ENCODE measurements at places on chromosomes 5 and 9.
A peak's percentile ranks its signal among the peaks of the same experiment; 100 is the strongest.

GRCh38 chr5:145859453-145859852 lies 13.4 kb downstream of the GRXCR2 start:
- DNase-seq: no peak

DNA sequence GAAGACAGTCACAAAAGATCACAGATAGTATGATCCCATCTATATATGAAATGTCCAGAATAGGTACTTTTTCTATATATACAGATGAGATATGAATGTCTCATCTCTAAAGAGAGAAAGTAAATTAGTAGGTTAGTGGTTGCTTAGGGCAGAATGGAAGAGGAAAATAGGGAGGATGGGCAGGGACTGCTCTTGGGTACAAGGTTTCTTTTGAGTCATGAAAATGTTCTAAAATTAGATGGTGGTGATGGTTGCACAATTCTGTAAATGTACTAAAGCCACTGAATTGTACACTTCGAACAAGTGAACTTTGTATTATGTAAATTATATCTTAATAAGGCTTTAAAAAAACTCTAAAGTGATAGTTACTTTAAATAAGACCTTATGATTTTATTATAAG lies 59.6 kb upstream of the GRAMD2B start:
- peak; percentile 69 for DNase-seq

GRCh38 chr5:59893429-59894227 lies at the start of gene PDE4D:
Gene PDE4D, minus strand, starts transcription at chr5:59893726.
- DNase-seq: peak; percentile 54

DNA sequence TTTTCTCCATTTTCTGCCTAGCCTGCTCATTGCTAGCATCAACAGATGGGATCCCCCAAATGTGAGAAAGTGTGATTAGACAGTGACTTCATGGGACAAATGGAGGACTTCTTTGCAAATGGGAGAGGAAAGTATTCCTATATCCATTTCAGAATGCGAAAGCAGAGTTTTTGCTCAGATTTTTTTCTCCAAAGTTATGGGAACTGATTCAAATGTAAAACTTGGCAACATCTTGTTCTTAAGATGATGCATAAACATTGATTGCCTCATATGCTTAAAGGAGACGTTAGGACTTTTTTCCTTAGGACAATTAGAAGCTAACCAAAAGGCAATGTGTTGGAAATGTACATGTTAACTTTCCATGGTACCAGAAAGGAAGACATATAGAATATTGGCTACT lies 704.3 kb upstream of the ZNF608 start:
- DNase-seq: peak; percentile 75

- no peak for DNase-seq
These were observed 3.9 kb upstream of the ZCCHC9 start for GRCh38 chr5:81297531-81297930.

DNA sequence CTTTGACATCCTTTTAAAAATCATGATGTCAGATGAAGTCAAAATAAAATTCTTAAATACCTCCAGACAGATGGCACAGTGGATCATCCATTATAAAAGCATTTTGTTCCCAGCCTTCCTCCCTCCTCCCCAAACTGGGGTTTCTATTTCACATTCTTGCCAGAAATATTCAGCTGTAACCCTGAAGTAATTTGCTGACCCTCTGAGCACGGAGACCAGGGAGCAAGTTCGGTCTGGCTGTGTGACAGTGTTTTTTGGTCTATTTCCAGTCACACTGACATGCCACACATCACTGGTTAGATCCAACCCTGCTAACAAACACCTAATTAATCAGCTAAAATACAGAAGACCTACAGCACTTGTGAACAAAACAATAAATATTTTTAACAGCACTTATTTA lies 126.2 kb upstream of the DMRT1 start:
- DNase-seq: peak; percentile 19

DNA sequence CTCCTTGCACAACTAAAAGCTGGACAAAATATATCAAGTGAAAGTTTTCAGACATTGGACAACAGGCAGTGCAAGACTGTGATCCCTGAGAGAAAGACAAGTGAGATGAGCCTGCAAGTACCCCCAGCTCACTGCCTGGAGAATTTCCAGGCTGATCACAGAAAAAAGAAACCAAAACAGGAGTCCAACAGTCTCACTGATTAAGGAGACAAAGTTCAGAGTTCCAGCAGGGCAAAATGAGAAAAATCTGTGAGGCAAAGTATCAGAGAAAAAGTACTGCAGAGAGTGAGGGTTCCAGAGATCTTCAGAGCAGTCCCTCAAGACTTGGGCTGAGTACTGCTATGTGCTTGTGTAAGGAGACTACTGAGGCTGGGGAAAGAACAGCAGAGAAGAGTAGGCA lies 56.0 kb upstream of the PRSS3 start:
- no peak for DNase-seq

GRCh38 chr9:136654820-136655535 lies 7.7 kb upstream of the EGFL7 start:
- no peak for DNase-seq

DNA sequence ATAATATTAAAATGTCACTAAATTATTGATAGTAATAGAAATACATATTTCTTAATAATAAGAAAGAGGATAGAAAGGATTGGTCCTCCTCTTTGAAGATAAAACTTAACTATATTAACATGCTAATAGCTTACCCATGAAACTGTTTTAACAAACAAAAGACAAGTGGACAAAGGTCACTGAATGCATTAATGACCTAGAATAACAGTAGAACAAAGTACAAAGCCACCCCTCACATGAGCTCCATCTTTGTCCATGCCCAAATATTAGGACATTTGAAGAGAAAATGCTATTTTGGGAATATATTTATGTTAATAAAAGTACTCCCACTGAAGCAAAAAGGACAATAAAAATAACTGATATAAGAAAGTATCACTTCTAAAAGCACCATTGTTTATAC lies 34.1 kb upstream of the SLC22A5 start:
- DNase-seq: no peak

GRCh38 chr5:14790220-14790619 lies 81.4 kb downstream of the ANKH start:
- no peak for DNase-seq

DNA sequence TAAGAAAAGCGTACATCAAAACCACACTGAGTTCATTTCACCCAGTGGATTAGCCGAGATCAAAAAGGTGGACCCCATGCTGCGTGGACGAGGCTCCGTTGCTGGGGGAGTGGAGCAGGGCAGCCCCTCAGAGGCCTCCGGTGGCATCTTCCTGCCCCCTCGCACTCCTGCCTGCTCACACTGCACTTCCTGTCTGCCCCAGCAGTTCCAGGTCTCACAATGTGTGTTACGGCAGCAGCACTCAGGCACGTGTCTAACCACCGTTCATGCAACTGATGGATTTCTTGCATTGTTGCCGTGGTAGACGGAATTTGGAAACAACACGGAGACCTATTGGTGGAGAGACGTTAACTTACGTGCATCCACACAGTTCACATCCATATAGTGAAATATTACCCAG lies 196.6 kb upstream of the OTULINL start:
- no peak for DNase-seq

- peak; percentile 80 for DNase-seq
These were observed 219.8 kb downstream of the ARL15 start for GRCh38 chr5:54090495-54091120.

- no peak for DNase-seq
These were observed 135.1 kb upstream of the ICE1 start for GRCh38 chr5:5287419-5287818.

GRCh38 chr9:12640866-12641636 lies 52.1 kb upstream of the TYRP1 start:
- no peak for DNase-seq

GRCh38 chr5:65730910-65731309 lies 8.9 kb downstream of the NLN start:
- DNase-seq: peak; percentile 32

DNA sequence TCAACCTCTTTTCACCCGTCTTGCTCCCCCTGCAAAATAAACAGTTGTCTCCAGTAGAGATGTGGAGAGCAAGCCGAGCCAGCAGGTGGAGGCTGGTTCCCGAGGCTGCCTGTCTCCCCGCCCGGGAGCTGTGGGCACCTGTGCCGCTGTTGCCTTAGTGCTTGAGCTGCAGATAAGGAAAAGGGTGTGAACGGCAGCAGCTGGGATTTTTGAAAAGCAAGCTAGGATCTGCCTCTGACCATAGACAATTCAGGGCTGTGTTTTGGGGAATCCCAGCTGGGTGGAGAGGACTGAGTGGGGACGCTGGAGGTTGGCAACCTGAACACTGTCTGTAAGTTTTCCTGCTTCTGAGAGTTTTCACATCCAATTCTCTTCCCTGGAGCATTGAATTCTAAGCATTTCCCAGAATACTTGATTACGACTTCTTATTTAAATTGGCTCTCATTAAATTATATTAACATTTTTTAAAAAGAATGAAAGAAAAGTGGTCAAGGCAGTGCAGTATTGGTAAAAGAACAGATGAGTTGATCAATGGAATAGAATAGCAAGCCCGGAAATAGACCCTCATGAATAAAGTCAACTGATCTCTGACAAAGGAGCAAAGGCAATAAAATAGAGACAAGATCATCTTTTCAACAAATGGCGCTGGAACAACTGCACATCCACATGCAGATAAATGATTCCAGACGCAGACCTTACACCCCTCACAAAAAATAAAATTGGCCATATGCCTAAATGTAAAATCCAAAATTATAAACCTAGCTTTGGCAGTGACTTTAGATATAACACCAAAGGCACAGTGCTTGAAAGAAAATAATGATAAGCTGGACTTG lies 9.7 kb downstream of the WNK2 start:
- DNase-seq: no peak

DNA sequence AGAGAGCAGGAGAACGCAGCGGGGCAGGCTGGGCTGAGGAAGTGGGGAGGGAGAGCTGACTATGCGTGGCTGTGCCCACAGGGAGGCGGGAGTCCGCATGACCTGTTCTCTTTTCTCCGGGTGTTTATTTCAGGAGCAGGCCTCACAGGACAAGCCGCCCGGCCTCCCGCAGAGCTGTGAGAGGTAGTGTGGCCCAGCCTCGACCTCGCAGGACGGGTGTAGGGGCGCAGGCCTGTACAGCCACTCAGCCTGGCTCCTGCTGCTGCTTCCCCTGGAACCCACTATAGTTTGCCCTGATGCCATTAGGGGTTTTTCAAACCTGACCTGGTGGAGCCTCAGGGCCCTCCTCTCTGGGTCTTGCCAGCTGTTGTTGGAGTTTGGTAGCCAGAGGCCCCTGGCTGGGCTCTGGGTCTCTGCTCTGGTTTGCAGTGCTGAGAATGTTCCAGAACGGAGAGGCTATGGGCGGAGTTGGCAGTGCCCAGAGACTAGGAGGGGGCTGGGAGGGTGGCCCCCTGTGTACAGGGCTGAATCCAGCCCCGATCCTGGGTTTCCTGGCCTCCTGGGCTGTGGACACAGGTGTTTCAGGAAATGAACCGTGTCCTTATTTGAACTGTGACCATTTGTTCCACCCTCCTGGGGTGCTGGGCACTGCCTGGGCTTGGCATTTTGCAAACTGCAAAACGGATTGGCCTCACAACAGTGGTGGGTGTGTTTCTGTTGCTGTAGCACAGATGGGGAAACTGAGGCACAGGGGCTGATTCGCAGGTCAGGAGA lies 78.8 kb downstream of the WNK2 start:
- no peak for DNase-seq

- no peak for DNase-seq
These were observed 377.3 kb upstream of the MEF2C start for GRCh38 chr5:89260254-89260653.

GRCh38 chr5:137437774-137438173 lies 61.4 kb downstream of the SPOCK1 start:
- no peak for DNase-seq

DNA sequence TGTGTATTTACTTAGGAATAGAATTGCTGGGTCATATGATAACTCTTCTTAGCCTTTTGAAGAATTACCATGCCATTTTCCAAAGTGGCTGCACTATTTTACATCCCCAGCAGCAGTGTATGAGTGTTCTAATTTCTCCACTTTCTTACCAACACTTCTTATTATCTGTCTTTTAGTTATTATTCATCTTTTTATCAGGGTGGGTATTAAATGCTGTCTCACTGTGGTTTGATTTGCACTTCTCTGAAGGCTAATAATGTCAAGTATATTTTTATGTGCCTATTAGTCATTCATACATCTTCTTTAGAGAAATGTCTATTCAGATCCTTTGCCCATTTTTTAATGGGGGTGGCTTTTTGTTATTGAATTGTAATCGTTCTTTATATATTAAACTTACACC lies 36.8 kb downstream of the SLC1A3 start:
- DNase-seq: no peak

- peak; percentile 52 for DNase-seq
These were observed 482 bp downstream of the NFIB start for GRCh38 chr9:14313378-14313940.

- no peak for DNase-seq
These were observed 213.2 kb downstream of the GABRB2 start for GRCh38 chr5:161333194-161333880.

DNA sequence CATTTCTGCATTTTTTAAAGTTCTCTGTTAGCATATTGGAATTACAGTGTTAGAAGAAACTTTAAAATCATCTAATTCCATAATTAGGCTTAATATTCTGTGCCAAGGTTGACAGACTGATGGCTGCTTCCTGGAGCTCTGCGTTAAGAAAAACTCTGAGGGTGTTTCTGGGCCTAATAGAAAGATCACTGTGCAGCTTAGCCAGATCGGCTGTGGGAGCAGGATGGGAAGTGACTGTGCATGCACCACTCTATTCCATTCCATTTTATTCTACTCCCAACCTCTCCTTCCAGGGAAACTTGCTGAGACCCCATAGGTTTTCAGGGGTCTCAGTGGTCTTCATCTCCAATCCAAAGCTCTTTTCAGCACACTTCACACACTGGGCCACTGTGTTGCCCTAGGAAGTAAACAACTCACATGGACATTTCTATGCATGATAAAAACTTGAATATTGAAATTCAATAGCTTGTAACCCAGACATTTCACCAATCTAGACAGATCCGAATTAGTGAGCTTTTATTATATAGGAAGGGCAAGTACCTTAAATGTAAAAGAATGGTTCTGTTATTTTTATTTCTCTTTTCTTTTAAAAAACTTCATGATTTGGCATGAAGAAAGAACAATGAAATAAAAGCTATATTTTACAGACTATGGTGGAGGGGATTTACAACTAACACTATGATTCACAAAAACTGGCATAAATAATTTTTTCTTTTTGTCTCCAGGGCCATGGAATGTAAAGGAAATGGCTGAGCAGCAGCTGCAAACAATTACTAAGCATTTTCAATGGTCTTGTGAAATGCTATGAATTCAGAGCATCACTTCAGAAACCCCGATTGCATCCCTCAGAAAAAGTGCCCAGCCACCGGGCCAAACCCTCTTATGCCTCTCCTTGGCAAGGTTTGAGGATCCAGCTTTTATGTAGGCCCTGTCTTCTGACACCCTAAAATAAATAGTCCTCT lies 51.4 kb upstream of the DAB2 start:
- peak; percentile 86 for DNase-seq

GRCh38 chr5:96434201-96434645 lies 1.2 kb upstream of the PCSK1 start:
- DNase-seq: peak; percentile 46

DNA sequence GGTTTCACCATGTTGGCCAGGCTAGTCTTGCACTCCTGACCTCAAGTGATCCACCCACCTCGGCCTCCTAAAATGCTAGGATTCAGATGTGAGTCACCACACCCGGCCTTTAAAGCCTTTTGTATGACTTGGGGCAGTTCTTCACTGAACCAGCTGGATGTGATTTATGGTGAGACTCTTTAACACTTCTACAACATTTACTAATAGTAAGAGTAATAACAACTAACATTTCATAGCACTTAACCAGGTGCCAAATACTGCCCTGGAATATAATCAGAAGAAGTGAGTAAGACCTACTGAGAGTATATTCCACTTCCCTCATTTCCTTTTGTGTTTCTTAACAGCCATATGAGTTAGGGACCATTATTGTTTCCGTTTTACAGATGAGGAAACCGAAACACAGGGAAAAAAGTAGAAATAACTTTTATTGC lies 10.0 kb downstream of the ZSWIM6 start:
- DNase-seq: peak; percentile 52

GRCh38 chr9:97398999-97399758 lies 12.7 kb upstream of the TDRD7 start:
- peak; percentile 35 for DNase-seq
